ENCODE measurements at places on chromosomes 6 and 20. TPM values are rescaled to one million over a fixed set of nuclear protein-coding genes. Genes with fewer than 3 reads are reported as not detected.

DNA sequence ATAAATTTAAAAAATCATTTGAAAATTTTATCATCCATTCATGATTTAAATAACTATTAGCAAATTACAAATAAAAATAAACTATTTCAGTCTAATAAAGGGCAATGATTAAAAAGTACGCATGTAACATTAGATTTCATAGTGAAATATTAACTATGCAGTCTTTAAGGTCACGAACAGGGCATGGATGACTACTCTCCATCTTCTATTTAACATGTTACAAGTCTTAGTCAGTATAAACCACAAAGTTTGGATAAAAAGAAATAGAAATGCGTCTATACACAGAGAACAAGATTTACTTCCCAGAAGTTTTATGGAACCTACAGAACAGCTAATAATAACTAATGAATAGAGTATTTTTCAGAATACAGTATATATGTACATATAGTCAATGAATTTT is 1016.0 kb downstream of the EYS start:
- no peak overlapping the region for H3K4me3 ChIP-seq
- H3K27me3 ChIP-seq: no peaks in the 10 kb centered on the region
- H3K27ac ChIP-seq: no peak overlapping the region
- no peaks in the 10 kb centered on the region for H3K4me1 ChIP-seq
- no peak for DNase-seq
- H3K36me3 ChIP-seq: peaks cover 3% of the 10 kb centered on the region

DNA sequence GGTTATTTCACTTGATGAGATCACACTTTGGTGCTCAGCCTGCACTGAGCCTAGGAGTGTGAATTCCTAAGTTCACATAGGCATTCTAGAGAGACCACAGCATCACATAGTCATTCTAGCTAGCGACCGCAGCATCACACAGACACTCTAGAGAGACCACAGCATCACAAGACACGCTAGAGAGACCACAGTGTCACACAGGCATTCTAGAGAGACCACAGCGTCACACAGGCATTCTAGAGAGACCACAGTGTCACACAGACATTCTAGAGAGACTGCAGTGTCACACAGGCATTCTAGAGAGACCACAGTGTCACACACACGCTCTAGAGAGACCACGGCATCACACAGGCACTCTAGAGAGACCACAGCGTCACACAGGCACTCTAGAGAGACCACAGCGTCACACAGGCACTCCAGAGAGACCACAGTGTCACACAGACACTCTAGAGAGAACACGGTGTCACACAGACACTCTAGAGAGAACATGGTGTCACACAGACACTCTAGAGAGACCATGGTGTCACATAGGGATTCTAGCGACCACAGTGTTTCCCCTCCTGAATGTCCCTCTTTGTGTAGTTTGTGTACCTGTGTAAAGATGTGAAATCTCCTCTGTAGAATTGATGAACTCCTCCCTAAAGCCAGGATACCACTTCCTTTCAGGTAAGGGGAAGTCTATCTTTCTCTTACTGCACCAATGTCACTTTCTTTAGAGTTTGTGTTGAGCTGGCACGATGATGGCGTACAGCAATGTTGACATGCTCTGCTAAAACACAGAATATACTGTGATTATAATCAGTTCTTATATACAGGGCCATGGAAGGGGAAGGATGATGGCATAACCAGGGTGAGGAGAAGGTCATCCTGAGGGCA is 169.4 kb downstream of the ZDHHC14 start:
- H3K36me3 ChIP-seq: no peaks in the 10 kb centered on the region
- H3K27ac ChIP-seq: no peak overlapping the region
- no peak overlapping the region for H3K4me3 ChIP-seq
- H3K27me3 ChIP-seq: no peaks in the 10 kb centered on the region
- DNase-seq: no peak

GRCh38 chr6:44735630-44735963 is 348.1 kb downstream of the CDC5L start:
- no peak overlapping the region for H3K4me3 ChIP-seq
- no peak for DNase-seq
- H3K27ac ChIP-seq: no peak overlapping the region
- peaks cover 13% of the 10 kb centered on the region for H3K4me1 ChIP-seq

The RIMS1 gene
- total RNA-seq: 2.5 TPM

GRCh38 chr6:137769797-137770362 is 97.2 kb upstream of the TNFAIP3 start:
- H3K36me3 ChIP-seq: no peaks in the 10 kb centered on the region
- no peak overlapping the region for H3K27ac ChIP-seq
- no peak overlapping the region for H3K4me3 ChIP-seq
- H3K4me1 ChIP-seq: no peaks in the 10 kb centered on the region
- H3K27me3 ChIP-seq: no peaks in the 10 kb centered on the region

The CRISP3 gene
- not detected for total RNA-seq

- DNase-seq: no peak
- no peak overlapping the region for H3K27ac ChIP-seq
- no peaks in the 10 kb centered on the region for H3K27me3 ChIP-seq
- H3K4me1 ChIP-seq: no peaks in the 10 kb centered on the region
- H3K36me3 ChIP-seq: no peaks in the 10 kb centered on the region
- no peak overlapping the region for H3K4me3 ChIP-seq
Observed at GRCh38 chr6:170365121-170365520, 58.6 kb downstream of the FAM120B start.

The MATN4 gene
- 0.06 TPM for total RNA-seq

GRCh38 chr6:73207221-73207837 is 18.0 kb downstream of the KHDC1L start:
- H3K4me3 ChIP-seq: no peak overlapping the region
- DNase-seq: no peak
- H3K27me3 ChIP-seq: no peaks in the 10 kb centered on the region
- no peaks in the 10 kb centered on the region for H3K36me3 ChIP-seq
- no peaks in the 10 kb centered on the region for H3K4me1 ChIP-seq

The PREP gene
- total RNA-seq: 28.6 TPM

GRCh38 chr6:105443941-105444340 is 41.1 kb upstream of the PREP start:
- H3K27ac ChIP-seq: no peak overlapping the region
- no peak overlapping the region for H3K4me3 ChIP-seq
- no peaks in the 10 kb centered on the region for H3K36me3 ChIP-seq
- no peaks in the 10 kb centered on the region for H3K4me1 ChIP-seq

- no peak overlapping the region for H3K4me3 ChIP-seq
- no peak overlapping the region for H3K27ac ChIP-seq
- no peaks in the 10 kb centered on the region for H3K36me3 ChIP-seq
- DNase-seq: no peak
- H3K27me3 ChIP-seq: no peaks in the 10 kb centered on the region
Observed at GRCh38 chr6:149224399-149224798, 93.1 kb upstream of the TAB2 start.

Data from neural progenitor cell (in vitro differentiated cells).